Fibroblast of upper back skin (primary cell): ENCODE measurements at places on chromosomes 12 and 14.

GRCh38 chr14:80850197-80850814, 91.2 kb downstream of the CEP128 start:
- peak; percentile 48 for DNase-seq

GRCh38 chr14:104820669-104821228, 19.8 kb downstream of the ZBTB42 start:
- DNase-seq = peak; percentile 70

DNA sequence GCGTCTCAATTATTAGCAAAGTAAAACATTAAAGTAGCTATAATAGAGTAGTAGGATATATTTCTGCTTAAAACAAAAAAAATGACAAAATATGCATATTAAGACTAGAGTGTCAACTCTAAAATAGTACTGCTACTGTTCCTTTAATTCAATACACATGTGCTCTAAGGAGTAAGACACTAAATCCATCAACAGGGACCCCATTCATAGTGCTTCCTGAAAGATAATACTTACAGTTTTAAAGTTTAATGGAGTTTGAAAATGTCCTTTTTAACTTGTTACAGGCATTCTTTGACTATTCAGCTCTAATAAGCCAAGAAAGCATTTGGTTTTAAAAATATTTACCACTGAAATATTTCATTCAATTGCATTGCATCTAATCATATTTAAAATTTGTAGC, 145.2 kb downstream of the ADAMTS20 start:
- DNase-seq = peak; percentile 11

GRCh38 chr12:23084236-23084995, 459.4 kb downstream of the ETNK1 start:
- peak; percentile 87 for DNase-seq

DNA sequence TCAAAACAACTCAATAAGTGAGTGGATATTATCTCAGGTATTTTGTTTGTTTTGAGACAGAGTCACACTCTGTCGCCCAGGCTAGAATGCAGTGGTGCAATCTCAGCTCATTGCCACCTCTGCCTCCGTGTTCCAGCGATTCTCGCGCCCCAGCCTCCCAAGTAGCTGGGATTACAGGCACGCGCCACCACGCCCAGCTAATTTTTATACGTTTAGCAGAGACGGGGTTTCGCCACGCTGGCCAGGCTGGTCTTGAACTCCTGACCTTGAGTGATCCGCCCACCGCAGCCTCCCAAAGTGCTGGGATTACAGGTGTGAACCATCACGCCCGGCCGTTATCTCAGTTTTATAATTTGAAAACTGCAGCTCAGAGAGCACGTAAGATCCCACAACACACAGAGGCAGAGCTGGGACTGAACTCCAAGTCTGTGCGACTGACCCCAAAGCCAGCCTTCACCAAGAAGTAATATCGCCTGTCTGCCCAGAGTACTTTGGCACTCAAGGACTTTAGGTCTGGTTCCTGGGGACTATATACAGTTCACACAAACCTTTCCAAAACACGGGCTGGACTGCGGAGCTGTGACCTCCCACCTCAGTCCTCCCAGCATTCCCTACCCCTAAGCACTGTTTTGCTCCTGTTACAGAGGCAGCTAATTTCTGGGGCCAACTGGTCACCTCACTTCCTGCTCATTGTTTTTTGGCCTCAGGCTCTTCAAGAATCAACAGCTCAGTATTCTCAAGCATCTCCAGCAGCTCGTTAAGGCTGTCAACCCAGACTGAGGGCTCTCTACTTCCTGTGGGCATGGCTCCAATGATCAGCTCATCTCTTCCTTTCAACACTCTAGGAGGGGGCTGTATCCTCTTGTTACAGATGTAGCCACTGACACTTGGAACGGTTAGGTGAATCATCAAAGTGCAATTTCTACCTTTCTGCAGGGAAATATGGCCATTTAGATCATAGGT, 22.5 kb downstream of the TESC start:
- DNase-seq = no peak

GRCh38 chr14:102461490-102462338, 47.9 kb downstream of the ANKRD9 start:
- DNase-seq = no peak

DNA sequence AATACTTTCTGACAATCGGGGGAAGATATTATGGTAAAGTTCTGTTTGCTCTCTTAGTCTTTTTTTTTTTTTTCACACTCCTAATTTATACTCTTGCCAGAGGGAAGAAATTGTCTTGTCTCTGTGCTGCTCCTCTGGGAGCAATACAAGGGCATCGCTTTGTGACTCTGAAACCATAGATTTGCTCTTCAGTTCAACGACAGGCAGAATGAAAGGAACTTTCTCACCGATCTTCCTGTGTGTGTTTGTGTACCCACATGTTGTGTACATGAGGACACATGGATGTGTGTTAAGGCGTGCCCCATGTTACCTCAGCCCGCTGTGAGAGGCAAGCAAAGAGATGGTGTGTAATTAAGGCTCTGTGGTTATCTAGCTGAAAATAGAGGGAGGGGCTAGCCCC, 457.6 kb downstream of the EGLN3 start:
- no peak for DNase-seq

GRCh38 chr12:130053651-130054069, 108.6 kb upstream of the FZD10 start:
- no peak for DNase-seq

DNA sequence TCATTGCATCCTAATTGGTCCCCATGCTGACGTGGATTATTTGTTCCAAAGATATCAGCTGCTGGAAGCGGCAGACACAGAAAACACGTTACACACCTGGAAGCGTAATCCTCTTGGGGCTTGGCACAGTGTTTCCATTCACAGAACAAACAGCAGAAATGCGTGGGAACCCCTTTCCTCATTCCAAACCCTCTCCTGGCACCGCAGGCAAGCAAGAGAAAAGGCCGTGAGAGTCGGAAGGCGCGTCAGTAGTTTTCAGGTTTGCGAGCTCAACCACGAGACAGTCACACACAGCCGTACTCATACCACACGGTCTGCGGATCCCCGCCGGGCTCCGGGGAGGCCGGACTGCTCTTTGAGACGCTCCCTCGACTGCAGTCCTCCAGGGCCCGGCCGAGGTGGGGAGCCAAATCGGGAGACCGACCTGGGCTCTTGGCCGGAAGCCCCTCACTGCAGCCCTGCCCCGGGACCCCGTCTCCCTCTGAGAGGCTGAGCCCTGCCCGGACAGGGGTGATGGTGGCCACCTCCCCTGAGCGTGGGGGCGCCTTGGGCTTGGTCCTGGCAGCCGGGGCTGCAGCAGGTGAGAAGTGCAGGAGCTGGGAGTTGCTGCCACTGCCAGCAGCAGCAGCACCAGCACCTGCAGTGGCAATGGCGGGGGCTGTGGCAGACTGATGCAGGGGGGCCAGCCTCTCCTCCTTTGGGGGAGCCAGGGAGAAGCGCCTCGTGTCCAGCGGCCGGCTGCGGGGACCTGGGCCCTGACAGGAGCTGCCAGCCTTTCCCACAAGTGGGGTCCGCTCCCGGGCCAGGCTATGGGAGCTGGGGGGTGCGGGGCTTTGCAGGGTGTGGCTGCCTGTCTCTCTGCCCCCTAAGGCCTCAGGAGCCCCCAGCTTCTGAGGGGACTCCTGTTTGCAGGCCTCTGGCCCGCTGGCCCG, 28.1 kb upstream of the GPR68 start:
- DNase-seq = no peak

DNA sequence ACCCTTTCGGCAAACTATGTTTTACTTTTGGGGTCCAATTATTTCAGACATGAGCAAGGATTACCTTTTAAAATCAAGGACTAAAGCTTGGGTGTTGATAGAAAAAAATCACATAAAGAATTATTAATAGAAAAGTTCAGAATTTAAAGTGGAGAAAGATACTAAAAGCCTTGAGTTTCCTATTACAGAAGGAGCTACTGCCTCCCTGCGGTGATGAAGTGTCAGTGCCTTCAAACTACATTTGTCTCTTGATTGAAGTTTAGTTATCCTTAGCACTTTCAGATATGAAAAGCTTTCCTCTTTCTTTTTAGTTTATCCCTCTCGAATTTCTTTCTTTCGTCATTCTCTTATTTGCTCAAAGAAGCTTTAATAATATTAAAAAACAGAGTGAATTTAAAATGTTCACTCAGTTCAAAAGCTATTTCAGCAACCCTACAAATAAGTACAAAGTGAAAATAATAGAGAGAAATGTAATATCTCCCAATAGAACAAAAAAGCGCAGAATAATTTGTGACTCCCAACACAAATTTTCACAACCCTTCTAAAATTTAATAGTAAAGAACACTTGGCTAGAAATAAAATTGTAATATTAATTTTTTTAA, 87.6 kb downstream of the SEC23A start:
- DNase-seq = peak; percentile 53

GRCh38 chr12:9673404-9674225, 4.1 kb downstream of the CLEC2D start:
- DNase-seq = peak; percentile 94

GRCh38 chr14:102910442-102910841, 12.0 kb upstream of the AMN start:
- no peak for DNase-seq

- DNase-seq = no peak
Measured at GRCh38 chr14:39812532-39813320, 380.5 kb upstream of the FBXO33 start.

- DNase-seq = peak; percentile 72
Measured at GRCh38 chr12:105462831-105463230, 132.3 kb downstream of the C12orf75 start.

- peak; percentile 68 for DNase-seq
Measured at GRCh38 chr12:575948-576614, 87.2 kb downstream of the NINJ2 start.

DNA sequence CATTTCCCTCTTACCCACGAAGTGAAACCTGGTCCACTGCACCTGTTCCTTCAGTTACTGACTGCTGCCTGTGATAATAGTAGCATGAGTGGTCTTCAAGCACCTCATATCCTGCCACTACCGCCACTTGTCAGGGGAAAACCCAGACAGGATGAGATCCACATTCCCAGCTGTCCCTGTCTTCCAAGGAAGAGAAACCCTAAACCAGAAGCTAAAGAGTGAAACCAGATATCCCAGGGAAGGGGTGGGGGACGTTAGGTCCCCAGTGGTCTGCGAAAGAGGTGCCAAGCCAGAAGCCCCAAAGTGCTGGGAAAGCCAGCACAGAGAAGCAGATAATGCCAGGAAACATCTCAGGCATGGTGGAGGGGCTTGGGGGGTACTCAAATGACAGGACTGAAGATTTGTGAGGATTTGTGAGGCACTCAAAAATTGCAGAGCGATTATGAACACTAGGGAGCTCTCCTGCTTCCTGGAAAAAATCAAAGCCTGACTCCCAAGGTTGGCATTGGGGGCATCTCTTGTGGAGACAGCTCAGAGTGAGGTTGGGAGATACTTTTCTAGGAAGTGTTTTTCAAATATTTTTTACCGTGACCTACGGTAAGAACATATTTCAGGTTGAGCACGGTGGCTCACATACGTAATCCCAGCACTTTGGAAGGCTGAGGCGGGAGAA, 77.9 kb downstream of the TMEM30B start:
- DNase-seq = no peak

DNA sequence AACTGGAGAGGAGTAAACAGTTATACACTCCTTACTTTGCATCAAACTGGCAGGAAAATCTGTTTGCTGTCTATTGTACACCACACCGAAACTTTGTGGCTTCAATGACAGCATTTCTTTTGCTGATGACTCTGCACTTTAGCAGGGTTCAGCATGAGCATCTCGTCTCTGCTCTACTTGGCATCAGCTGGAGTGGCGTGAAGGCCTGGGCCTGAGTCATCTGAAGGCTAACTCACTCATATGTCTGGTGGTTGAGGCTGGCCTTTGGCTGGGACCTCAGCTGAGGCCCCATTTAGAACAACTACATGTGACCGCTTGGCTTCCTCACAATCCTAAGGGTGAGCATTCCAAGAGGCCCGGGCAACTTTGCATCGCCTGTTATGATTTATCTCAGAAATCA, 28.7 kb upstream of the REP15 start:
- DNase-seq = peak; percentile 46

DNA sequence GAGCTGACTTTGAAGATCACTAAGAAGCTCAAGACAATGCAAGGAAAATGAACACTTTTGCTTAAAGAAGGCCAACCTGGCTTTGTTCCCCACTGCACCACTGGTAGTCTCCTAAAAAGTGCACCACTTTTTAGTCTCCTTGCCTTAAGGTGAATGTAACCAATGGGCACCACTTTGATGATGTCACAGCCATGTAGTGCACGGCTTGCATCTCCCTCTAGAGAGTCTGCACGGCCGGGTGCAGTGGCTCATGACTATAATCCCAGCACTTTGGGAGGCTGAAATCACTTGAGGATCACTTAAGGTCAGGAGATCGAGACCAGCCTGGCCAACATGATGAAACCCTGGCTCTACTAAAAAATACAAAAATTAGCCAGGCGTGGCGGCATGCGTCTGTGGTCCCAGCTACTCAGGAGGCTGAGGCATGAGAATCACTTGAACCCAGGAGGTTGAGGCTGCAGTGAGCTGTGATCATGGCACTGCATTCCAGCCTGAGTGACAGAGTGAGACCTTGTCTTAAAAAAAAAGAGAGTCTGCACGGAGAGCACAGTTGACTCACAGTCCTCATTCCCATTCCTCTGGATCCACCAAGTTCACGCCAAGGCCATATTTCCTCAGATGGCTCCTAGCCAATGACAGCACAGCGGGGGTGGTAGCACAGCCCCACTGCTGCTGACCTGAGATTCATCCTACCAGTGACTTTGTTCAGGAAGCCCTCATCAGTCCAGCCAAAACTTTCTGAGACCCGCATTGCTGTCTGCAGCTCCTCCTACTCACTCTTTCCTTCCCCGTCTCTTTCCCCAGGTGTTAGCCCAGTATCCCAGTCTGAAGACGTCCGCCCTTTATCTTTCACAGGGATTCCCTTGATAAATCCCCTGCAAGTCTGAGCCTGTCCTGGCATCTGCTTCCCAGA, 16.5 kb upstream of the IFT81 start:
- DNase-seq = peak; percentile 98

DNA sequence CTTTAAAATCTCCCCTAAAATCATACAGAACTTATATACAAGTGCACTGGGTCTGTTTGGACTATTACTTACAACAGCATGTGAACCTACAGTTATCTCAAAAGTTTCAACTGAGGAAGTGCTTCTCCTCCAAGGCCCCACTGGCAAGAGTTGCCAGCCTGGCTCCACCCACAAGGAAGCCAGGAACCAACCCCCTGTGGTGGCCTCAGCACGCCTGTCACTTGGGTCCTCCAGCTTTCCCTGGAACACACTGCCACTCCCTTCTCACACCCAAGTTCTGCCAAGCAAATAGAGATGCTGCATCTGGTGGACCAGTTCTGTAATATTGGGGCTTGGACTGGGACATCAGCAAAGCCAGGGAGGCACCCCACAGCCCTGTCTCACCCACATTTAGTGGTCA, 115.4 kb downstream of the GCH1 start:
- DNase-seq = no peak

DNA sequence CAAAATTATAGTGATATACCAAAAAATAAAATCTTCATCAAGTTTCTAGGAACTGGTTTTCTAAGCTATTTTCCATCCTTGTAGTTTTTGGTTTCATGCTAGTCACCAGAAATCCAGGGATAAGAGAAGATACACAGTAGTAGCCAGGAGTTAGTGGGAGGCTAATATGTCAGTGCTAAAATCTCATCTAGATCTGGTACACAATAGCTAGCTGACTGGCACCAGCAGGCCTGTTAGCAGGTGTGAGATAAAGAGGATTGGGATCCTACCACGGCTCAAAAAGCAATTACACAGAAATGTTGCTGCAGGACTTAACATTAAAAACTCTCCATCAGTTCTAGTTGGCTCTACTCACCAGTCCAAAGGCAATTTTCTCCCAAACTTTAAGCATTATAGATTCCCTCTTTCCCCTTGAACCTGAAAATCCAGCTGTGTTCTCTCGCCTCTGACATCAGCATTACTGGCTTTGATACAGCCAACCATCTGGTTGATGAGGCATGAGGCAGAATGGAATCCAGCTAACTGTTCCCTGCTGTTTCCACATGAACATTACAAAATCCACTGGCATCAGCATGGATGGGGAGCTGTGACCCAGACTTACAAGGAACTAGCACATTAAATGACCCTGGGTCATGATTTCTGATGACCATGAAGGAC, 41.8 kb upstream of the CCDC196 start:
- no peak for DNase-seq
